ENCODE measurements at places on chromosomes 16 and 17.
A peak's percentile ranks its signal among the peaks of the same experiment; 100 is the strongest.

GRCh38 chr16:9061358-9061813 is 30.1 kb upstream of the HAPSTR1 start:
- no peak for DNase-seq

GRCh38 chr17:79991924-79992648 is 43.6 kb downstream of the TBC1D16 start:
- no peak for DNase-seq

- no peak for DNase-seq
Observed at GRCh38 chr17:15409721-15410250, 57.6 kb downstream of the CDRT4 start.

DNA sequence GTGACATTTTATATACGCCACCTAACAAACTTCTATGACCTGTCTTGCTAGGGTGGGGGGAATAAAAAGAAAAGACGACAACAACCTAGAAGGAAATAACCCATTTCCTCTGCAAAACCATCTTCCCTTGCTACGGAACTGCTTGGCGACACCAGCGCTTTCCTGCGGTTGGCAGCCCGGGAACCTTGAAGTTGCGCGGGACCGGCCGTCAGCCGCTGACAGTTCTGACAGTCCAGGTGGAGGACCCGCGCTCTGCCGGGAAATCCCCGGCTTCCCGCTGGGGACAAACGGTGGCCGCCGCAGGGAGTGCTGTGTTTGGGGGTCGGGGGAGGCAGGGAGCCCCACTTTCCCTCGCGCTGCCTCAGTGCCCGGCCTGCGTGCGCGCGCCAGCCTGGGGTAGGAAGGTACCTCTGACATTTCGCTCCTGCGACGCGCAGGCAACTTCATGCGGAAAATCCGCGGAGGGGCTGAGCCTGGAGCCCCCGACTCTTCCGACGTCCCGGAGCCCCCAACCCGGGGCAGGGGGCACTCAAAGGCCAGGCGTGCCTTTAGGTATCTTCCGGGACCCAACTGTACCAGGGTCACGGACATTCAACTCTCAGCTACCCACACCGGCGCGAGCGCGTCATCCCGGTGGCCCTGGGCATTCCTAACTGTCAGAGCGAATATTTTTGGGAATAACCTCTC is 516 bp downstream of the SLC16A6 start:
- peak; percentile 54 for DNase-seq

DNA sequence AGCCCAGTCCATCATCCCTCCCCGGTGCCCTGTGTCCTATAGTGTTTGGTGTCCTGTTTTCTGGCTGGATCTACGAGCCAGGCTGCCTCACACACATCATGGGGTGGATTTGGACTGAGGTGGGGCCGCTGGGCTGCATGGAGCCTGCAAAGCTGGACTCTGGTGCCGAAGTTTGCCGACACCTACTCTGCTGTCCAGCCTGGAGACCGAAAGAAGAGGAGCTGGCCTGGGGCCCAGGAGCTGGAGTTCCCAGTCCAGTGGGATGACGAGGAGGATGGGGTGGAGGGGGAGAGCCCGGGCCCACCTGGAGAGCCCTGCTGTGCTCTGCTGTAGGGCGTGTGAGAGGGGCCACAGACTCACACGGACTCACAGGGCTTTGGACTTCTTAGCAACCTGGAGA is 40.3 kb upstream of the ENPP7 start:
- DNase-seq: no peak

- no peak for DNase-seq
Observed at GRCh38 chr17:43737722-43738121, 20.9 kb downstream of the SOST start.

DNA sequence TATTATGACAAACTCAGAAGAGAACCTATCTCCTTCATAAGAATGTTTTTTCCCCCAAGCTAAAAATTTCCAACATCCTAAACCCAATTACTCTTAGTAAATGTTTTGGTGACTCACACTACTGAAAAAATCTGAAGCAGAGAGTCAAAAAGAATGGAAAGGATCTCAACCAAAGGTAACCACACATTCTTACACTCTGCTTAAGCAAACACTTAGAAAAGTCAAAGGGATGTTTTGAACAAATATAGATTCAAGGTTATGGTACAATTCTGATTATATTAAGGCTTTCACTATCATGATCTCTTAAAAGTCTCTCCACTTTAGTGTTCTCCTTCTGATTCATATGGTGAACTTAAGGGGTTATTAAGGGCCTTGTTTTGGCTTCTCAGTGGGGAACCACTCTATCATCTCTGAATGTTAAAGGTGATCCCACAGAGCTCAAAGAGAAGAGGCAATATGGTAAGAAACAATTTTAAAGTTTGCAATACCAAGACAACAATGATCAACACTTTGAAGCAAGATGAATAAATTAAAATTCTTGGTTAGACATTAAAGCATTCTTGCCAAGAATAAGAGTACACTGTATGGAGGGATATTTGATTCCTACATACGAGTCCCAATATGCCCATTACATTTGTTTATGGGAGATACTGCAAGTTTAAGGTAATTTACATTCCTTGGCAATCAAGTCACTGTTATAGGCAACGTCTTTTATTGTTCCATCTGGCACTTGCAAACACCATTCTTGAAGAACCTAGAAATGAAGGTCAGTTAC is 69.2 kb downstream of the CDC27 start:
- no peak for DNase-seq

- DNase-seq: no peak
Observed at GRCh38 chr16:80433623-80434022, 107.2 kb upstream of the DYNLRB2 start.

GRCh38 chr17:18158022-18158600 is 25.5 kb upstream of the ALKBH5 start:
- peak; percentile 98 for DNase-seq

DNA sequence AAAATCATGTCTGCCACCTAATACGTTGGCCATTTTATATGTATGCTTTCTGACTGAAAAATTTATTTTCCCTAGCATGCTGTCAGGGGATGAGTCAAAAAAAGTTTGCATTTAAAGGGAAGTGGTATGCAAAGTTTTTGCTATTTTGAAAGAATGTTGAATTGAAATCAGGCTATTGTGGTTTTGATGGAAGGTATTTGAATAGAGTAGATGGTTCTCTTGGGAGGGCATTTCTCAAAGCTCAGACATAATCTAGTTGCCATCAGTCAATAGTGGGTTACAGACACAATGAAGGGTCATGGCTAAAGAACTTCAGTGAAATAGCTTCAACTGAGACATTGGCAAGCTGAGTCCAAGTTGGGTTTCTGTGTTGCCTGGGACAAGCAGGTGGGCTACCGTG is 102.4 kb downstream of the MAP2K6 start:
- DNase-seq: no peak

- no peak for DNase-seq
Observed at GRCh38 chr16:73558219-73558618, 510.3 kb upstream of the ZFHX3 start.

DNA sequence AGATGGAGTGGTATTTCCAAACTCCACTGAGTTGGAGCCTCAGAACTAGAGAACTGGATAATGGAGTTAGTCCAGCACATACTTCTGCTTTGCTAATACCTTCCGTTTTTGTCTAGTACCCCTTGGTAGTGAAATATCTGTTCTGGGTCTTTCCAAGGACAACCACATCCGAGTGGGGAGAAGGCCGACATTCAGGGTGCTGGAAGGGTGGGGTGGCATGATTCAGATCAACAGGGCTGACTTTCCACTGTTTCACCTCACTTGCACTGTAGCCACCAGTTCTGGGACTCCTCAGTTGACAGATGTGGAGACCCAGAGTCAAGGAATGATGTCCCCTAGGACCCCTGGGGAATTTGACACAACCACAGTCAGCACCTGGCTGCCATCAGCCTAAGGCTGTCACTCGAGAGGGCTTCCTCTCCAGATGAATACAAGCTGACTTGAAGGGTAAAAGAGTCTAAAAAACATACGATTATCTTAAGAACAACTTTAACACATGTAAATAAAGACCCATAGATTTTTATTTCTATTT is 84.8 kb upstream of the HNF1B start:
- DNase-seq: no peak

DNA sequence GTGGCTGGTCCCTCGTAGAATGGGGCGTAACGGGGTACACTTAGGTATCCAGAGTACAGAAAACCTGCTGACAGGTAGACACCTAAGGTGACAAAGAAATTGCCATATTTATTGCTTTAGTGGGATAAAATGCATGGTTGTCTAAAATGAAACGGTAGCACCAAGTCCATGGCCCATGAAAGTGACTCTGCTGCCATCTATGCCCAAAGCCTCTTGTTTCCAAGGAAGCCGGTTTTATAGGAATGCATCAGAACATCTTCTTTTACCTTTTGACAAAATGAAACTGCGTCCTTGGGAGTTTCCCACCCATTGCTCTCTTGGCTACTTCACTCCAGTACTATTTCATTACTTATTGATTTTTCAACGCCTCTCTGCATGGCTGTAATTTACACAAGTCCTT is 151.3 kb upstream of the ZFHX3 start:
- no peak for DNase-seq

GRCh38 chr17:64773836-64774761 is 112.0 kb upstream of the SMURF2 start:
- DNase-seq: no peak

- no peak for DNase-seq
Observed at GRCh38 chr16:68426347-68426652, 22.0 kb downstream of the SMPD3 start.

DNA sequence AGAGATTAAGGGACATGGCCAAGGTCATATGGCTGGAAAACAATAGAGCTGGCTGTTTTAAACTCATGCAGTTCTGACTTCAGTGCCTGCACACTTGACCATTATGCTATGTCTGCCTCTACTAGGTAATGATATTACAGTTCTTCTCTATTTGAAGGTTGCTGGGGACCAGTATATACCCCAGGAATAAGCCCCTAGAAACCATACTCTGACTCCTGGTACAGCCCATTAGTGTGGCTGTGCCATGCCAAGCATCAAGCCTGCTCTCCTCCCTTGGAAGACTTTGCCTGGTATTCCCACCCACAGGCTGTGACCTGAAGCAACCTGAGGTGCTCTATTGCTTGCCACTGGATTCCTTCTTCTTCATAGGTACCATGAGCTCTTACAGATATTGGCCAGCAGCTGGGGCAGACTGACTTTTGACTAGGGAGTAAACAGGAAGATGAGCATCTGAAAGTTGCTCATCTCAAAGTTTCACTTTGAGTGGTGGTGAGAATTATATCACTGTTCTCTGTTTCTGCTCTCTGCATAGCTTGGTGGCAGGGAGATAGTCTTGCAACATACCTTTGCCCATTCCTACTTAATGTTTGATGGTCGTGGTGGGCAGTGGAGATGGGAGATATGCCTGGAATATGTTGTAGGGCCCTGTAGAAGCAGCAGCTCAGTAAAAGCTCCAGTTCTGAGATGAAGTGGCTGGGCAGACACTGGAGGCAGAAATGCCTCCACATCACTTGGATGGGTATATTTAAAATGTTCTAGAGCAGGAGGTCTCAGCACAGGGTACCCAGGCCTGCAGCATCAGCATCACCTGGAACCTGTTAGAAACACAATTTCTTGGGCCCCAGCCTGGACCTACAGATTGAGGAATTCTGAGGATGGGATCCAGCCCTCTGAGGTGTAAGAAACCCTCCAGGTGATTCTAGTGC is 274.7 kb downstream of the HS3ST4 start:
- no peak for DNase-seq

DNA sequence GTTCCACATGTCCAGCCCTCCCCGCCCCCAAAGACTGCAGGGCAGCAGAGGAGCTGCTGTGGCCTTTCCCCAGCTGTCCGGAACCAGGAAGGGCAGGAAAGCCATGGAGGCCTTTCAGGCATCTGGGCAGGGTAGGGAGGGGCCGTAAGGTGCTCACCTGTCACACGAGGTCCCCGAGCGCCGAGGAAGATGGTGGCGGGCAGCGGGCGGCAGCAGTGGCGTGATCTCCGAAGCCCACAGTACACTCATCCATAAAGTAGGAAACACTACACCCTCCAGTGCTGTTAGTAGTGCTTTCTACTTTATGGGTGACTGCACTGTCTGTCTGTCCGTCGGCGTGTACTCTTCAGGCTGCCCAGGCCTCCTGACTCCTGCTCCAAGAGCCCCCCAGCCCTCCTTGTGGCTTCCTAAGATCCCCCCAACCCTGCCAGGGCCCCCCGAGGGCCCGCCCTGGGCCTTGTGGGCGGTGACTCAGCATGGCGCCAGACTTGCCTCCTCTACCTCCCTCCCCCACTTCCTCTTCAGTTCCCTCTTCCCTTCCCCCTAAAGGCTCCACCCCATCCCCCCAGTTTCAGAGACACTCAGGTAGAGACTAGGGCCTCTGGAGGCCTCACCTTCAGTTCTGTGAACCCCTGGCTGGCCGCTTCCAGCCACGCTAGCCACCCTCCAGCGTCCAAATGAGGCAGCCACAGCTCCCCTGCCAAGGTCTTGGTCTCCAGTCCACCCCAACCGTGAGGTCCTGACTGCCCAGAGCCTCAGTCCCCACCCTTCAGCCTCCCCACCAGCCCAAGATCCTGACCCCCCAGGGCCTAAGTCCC is 2.6 kb upstream of the TSPOAP1 start:
- peak; percentile 87 for DNase-seq

DNA sequence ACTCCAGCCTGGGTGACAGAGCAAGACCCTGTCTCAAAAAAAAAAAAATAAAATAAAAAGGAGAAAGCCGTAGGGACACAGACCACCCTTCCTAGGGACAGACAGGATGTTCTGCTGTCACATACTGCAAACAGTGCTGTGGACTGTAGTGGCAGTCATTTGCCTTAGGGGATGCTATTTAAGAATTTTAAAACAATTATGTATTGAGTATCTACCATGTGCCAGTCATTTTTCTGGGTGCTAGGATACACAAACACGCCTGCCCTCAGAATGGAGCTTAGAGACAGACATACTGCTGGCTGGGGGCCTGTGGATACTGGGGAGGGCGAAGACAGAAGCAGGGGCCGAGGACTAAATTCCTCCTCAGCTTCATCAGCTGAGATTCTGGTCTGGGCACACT is 45.5 kb downstream of the MRC2 start:
- no peak for DNase-seq

GRCh38 chr17:76511668-76512365 is 10.6 kb upstream of the RHBDF2 start:
- DNase-seq: no peak

DNA sequence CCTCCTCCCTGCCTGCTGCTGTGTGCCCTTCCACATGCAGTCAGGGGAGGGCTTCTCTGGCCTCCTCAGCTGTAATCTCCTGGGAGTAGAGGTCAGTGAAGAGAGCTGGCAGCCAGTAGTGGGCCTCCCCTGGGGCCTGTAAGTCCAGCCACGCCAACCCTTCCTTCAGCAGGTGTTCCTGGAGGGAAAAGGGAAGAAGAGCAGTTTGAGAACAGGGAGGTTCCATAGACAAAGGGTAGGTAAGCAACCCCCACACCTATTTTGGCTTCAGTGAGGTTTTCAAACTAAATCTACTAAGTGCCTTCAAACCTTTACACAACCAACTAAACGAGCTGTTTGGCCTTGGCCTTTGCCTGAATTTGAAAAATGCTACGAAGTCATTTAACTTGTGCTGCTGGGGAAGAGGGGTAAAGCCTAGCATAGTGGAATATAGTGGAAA is 14.2 kb downstream of the SNF8 start:
- DNase-seq: no peak

- DNase-seq: no peak
Observed at GRCh38 chr16:11511328-11511727, 75.4 kb downstream of the LITAF start.
